ENCODE measurements at places on chromosomes 5 and 9. TPM values are rescaled to one million over a fixed set of nuclear protein-coding genes. Genes with fewer than 3 reads are reported as not detected.

WWC1 gene
- 92.2 TPM for polyA plus RNA-seq

GRCh38 chr9:89488936-89489335 is 9.0 kb downstream of the SEMA4D start:
- DNase-seq = no peak

JAKMIP2 gene
- not detected for polyA plus RNA-seq

PCDHA1 gene
- 0.18 TPM for polyA plus RNA-seq

CDH18 gene
- not detected for polyA plus RNA-seq

Measured in A549 (cell line).